ENCODE measurements at places on chromosomes 5 and 9.
A peak's percentile ranks its signal among the peaks of the same experiment; 100 is the strongest.

DNA sequence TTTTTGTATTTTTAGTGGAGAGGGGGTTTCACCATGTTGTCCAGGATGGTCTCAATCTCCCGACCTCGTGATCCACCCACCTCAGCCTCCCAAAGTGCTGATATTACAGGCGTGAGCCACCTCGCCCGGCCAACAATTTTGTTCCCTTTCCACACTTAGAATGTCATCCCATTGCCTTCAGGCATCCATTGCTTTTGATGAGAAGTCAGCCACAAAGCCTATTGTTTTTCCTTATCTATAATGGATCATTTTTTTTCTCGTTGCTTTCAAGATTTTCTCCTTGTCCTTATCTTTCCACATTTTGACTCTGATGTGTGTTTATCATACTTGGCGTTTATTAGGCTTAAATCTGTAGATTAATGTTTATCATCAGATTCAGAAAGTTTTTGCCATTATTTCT is 64.4 kb downstream of the NR6A1 start:
- no peak for DNase-seq

DNA sequence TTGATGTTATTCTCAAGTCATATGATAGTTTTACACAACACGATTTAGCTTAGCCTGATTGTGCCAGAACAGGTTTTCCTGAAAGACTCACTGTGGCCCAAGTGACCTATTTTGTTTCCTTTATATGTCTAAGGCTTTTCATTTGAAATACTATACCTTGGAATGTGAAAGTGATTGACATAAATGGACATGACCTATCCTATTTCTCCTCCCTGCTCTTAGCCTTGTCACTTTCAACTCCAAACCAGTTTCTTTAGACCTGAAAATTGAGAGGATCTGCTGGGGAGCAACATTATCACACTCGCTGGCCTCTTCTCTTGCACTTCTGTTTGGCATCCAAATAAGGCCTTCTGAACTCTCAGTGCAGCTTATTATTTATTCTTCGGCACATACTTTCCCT is 496.8 kb downstream of the MAT2B start:
- DNase-seq: no peak

- no peak for DNase-seq
Observed at GRCh38 chr9:116901260-116901659, 214.2 kb downstream of the TRIM32 start.

DNA sequence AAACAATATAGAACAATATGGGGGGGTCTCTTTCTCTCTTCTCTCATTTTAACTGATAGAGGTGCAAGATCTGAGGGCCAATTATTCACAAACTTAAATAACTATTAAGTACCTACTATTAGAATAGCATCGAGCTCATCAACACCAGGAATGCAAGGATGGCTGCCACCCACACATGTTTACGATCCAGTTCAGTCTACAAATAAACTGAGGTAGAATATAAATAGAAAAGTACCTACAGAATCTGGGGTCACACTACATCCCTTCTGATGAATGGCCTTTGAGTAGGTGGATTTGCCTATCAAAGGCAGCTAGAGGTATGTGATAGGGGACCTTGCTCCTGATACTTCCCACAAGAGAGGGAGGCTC is 91.8 kb upstream of the ZNF366 start:
- no peak for DNase-seq

GRCh38 chr9:75185585-75186170 is 97.4 kb downstream of the OSTF1 start:
- DNase-seq: peak; percentile 6

- DNase-seq: no peak
Observed at GRCh38 chr9:135971892-135972291, 10.7 kb upstream of the UBAC1 start.

DNA sequence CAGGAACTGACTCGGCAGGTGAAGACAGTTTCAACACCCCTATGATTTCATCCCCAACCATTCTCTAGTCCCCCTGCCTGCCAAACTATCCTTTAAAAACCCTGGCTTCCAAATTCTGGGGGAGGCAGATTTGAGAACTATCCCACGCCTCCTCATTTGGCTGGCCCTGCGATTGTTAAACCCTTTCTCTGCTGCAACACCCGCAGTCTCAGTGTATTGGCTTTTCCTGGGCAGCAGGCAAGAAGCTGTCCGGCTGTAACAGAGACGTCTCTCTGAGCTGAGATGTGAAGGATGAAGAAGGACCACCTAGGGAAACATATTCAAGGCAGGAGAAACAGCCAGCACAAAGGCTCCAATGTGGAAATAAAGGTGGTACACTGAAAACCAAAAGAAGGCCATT is 6.6 kb downstream of the ST6GALNAC6 start:
- DNase-seq: no peak

DNA sequence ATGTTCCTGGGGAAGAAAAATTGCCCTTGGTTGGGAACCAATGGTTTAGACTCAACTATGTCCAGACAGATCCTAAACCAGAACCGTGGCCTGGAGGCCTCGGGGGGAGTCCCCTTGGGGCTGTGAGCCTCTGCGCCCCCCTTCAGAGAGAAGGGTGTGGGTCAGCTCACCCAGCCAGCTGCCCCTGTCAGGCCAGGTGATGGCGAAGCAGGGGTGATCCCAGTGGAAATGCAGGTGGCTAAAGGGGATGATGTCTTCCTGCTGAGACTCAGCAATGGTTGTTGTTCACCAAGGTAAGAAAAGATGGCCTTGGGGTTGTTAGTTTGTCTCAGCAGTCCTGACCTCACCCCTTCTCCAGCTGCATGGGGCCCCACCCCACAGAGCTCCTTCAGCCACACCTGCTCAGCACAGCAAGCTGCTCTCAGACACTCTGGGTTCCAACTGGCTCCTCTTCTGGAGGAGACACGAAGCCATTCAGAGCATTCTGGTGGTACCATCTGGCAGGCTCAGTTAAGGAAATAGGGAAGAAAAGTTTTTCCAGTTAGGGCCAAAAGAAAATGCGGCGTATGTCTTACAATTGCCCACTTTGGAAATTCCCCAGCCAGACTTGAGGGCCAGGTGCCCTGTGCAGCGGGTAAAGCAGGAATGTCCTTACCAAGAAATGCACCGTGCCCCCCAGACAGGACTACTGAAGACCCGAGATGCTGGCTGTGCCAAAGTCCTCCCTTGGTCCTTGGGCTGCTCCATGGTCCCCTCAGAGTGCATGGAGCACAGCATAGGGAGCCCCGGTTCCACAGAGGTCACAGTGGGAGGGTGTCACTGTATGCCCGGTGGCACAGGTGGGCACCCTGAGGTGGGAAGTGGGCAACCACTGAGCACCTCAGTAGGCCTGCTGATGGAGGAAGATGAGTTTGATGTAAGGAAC is 90.2 kb downstream of the NSUN2 start:
- DNase-seq: no peak

DNA sequence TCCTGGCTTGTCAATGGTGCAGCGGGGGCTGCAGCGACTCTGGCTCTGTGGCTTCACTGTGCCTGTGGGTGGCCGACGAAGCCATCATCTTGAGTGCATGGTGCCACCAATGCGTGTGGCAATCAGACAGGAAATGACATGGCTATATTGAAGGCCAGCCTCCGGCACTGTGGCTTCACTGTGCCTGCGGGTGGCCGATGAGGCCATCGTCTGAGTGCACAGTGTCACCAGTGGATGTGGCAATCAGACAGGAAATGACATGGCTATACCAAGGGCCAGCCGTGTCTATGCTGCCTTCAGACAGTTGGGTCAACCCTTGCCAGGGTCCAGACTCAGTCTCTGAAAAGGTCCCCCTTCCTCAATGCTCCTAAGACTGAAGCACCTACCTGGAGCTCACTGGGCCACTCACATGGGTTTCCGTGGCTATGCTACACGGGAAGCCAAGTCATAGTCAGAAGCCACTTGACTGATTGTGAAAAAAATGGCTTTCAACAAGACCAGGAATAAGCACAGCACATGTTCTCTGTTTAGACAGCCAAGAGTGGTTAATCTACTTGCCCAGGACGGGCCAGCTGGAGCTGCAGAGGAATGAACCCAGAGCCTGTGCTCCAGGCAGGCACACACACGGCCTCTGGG is 67.5 kb upstream of the S1PR3 start:
- no peak for DNase-seq

GRCh38 chr5:69048230-69048629 is 45.6 kb upstream of the SLC30A5 start:
- no peak for DNase-seq

GRCh38 chr5:130708754-130709153 is 456.3 kb downstream of the HINT1 start:
- no peak for DNase-seq

DNA sequence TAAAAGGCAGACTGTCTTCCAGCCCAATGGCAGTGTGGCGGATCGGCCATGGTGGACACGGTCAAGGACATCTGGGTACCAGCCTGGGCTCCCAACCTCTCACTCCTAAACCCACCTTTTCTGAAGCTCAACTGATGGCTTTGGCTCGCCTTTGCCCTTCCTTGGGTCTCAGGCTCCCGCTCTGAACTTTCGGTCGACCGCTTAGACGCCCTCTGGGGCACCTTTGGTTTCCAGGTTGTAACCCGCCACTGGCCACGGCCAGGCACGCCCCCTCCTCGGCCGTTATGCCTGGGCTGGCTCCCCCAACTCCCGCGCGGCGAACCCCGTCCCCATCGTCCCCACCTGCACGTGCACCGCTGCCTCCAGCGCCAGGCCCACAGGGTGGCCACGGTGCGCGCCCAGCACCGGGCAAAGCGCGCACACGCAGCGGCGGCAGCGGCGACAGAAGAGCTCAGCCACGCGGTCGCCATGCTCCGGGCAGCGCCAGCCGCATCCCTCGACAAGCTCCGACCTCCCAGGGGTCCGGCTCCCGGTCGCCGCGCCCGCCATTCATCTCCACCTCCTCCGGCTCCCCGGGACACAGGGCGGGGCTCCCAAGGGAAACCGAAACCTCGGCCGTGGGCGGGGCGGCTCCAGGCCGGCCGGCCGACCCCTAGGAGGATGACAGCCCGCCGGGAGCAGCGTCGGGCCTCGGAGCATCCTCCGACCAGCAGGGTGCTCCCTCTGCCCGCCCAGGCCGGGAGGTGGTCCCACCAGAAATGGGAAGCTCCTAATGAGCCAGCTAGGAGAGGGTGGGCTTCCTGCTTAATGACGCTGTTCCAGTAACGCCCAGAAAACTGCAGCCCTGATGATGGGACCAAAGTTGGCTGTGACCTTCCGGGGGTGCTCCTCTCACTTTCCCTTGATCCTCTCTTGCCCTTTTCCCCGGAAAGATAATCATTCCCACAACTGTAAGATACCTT is at the start of gene TRIM14:
TRIM14 (minus strand) TSS at position 583 of the 962 bp plus-strand sequence; CDS start at position 549, 34 bp downstream.
- DNase-seq: peak; percentile 35

GRCh38 chr5:73564018-73564417 is 1.4 kb downstream of the ANKRA2 start:
- DNase-seq: no peak

GRCh38 chr5:39301406-39301805 is 62.9 kb downstream of the C9 start:
- no peak for DNase-seq

DNA sequence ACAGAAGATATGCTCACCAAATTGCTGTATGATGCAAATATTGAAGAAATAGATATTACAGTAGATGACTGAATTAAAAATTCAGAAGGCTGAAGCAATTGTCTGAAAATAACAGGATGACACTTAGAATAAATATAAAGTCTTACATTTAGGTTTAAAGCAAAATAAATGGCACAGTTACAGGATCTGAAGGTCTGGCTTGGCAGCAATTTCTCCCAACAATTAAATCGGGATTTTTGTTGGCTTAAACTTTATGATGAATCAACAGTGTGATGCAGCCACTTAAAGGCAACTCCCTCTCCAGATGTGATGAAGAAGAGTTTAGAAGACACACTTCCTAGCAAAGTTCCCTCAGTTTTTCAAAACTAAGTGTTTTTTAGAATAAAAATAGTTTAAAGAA is 80.5 kb downstream of the NREP start:
- no peak for DNase-seq

- no peak for DNase-seq
Observed at GRCh38 chr5:141245250-141245717, at the start of gene PCDHB15. PCDHB15 (plus strand) TSS chr5:141245395; CDS start chr5:141245579, 184 bp downstream.

DNA sequence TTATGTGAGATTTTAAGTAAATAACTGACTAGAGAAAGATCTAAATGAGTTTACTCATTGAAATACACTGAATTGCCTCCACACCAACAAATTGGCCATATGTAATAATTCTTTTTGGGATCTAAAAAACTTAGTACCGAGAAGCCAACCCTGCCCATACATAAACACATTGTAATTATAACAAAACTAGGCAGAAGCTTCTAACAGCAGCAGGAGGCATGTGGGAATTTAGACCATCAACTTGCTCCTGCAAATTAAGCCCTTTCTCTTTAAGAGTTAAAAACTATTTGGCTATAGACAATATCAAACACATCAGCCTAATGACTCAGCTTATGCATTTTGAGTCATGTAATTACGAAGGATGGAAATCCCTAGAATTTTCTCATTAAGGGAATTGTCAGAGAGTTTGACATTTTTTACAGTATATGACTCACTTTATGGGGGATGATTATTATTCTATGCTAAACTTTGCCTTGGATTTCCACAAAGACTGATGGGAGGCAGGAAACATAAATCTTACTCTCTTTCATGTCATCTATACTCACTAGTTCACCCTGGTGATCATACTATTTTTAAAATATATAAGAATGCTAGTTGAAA is 1.0 kb downstream of the IL7R start:
- DNase-seq: no peak

GRCh38 chr5:83562791-83563557 is 91.4 kb downstream of the VCAN start:
- no peak for DNase-seq

DNA sequence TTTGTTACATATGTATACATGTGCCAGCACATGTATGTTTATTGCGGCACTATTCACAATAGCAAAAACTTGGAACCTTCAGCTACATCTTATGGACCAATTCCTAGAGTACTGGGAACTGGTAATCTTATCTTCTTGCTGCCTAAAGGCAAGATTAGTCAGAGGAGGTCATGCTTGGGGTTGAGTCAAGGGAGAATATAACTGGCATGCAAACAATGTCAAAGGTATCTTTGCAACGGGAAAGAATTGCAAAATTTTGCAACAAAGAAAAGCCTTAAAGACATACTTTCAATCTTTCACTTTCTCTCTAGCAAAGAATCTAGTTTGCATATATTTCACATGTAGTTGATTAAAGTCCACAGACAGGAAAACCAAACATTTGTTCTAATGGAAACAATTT is 145.2 kb downstream of the EDIL3 start:
- DNase-seq: no peak

DNA sequence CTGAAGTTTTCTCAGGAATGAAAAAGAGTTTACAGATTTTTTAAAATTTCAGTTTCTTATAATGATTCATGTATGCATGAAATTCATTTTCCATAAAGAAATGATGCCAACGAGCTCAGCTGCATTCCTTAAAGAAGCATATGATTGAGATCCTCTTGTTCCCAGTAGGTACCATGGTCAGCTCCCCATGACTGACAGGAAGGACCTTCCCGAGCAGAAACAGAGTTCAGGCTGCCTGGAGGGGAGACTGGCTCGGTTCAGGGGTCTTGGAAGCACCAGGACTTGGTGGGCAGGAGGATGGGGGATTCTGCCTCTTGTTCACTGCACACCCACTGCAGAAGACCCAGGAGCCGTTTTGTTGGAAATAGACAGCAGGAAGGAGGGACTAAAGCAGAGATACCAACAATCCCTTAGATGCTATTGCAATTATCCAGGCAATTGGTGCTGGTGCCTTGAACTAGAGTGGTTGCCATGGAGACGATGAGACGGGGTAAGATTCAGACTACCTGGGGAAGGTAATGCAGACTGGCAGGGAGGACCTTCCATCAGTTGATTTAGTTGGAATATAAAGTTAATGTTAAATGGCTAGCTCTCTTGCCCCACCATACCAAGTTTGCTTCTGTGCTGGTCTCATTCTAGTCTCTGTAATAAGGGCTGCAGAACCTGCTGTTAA is 447.8 kb downstream of the MTRR start:
- no peak for DNase-seq

- no peak for DNase-seq
Observed at GRCh38 chr5:8633259-8633658, 764.3 kb downstream of the MTRR start.

GRCh38 chr9:116323012-116323411 is 169.4 kb downstream of the PAPPA start:
- DNase-seq: no peak
